Ureter (tissue), 1 donor: ENCODE measurements at places on chromosomes 6 and 20. TPM values are rescaled to one million over a fixed set of nuclear protein-coding genes. Genes with fewer than 3 reads are reported as not detected.

The PTCHD4 gene
- 1.1 TPM for total RNA-seq

The FOXA2 gene
- total RNA-seq, result not detected

The RSPH9 gene
- 0.68 TPM for total RNA-seq

The PLAGL1 gene
- 57.3 TPM for total RNA-seq

The TCF21 gene
- total RNA-seq, result 8.2 TPM

The CTSZ gene
- 116 TPM for total RNA-seq

The GNAS-AS1 gene
- 2.4 TPM for total RNA-seq

The SLC26A8 gene
- total RNA-seq, result 0.18 TPM

The PSORS1C1 gene
- total RNA-seq, result 0.10 TPM

The CAGE1 gene
- not detected for total RNA-seq

The TMEM244 gene
- not detected for total RNA-seq

The FAXC gene
- total RNA-seq, result 2.7 TPM

The MATN4 gene
- total RNA-seq, result not detected

The THBD gene
- 35.4 TPM for total RNA-seq

The SOX4 gene
- 30.3 TPM for total RNA-seq

GRCh38 chr6:50889497-50889896 lies 70.8 kb downstream of the TFAP2B start:
- DNase-seq, result no peak

DNA sequence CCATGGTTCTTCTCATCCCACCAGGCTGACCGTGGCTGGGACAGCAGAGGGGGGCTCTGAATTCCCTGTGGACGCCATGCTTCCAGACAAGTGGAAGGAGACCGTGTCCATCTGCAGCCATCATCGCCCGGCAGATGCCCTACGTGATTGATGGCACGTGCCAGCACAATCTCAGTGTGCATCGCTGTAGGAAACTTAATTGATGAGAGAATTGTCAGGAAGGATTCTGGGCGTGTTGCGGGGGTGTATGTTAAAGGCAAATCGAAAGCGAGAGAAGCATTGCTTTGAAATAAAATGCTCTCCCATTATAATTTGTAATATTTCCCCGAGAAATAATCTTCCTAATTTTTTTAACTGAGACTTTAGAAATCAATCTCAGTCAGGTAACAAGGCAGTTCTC lies 185.5 kb upstream of the CDH4 start:
- DNase-seq, result no peak

- no peak for DNase-seq
Measured at GRCh38 chr20:57628047-57628961, 8.1 kb upstream of the ZBP1 start.

DNA sequence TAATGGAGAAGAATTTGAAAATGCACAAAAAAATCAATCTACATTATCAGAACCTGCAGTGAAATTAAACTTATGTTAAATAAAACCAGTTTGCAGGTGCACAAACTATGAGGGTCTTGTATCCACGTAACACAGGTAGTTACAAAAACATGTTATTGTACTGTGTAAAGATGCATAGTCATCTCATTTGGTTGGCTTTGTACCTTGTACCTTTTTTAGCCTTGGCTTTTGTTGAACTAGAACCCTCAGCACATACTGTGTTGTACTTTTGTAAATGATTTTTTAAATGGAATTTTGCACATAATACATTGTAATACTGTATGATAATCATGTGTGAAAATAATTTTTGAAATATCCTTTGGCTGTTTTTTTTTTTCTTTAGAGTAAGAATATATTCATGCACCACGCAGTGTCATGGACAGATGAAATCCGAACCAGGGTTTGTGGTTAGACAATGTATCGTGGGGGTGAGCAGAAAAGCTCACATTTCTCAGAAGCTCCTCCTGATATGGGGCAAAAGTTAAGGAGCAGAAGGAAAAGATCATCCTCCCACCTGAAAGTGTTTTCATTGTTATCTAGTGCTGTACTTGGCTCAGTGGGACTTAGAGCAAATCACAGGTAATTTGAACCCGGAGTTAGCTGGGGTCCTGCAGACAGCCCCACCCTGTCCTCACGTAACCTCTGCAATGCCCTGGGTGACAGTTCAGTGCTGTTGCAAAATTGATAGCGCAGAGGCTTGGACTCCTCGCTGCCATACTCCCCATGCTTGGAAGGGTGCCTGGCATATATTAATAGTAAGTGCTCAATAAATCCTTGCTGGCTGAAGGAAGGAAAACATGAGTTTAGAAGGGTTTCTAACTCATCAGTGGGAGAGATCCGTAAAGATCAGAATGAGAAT lies 14.8 kb upstream of the NAA20 start:
- DNase-seq, result no peak

- no peak for DNase-seq
Measured at GRCh38 chr20:19996917-19997316, 20.2 kb upstream of the NAA20 start.

GRCh38 chr20:2361035-2361593 lies 19.6 kb upstream of the TGM6 start:
- DNase-seq, result no peak

GRCh38 chr6:15364401-15365037 lies 118.7 kb downstream of the JARID2 start:
- no peak for DNase-seq

- DNase-seq, result no peak
Measured at GRCh38 chr20:31806564-31807355, 12.4 kb upstream of the MYLK2 start.

GRCh38 chr20:43839793-43840199 lies 74.9 kb upstream of the TOX2 start:
- DNase-seq, result no peak

DNA sequence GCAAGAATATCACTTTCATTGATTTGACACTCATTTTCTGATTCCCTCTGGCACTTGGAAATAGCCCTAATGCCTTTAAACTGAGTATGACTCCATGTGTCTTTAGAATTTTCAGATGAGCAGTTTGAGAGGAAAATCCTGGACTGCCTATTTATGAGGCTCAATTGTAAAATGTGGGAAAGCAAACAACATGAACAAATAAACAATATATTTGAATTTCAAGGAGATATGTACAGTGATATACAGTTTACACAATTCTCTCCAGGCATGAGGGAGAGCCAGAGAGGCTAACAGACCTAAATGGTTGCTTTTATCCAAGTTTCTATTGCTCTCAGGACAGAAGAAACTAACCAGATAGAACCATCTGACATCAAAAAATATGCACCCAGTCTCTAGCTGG lies 748.2 kb upstream of the NRSN1 start:
- no peak for DNase-seq

DNA sequence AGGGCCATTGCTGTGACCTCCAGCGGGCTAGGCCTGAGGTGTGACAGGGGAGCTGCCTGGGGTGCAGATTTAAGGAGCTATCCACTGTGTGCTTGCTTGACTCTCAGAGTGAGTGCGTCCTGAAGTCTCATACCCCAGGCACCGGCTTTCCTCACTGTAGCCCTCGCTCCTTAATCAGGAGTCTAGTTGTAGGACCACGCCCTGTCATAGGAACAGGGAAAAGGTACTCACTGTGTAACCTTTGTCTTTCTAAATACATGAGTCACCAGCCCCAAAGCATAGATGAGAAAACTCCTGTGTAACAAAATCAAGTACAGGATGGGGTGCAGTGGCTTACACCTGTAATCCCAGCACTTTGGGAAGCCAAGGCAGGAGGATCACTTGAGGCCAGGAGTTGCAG lies 141.7 kb downstream of the TMEM242 start:
- DNase-seq, result no peak

- no peak for DNase-seq
Measured at GRCh38 chr20:18225632-18226031, 62.7 kb upstream of the ZNF133 start.

DNA sequence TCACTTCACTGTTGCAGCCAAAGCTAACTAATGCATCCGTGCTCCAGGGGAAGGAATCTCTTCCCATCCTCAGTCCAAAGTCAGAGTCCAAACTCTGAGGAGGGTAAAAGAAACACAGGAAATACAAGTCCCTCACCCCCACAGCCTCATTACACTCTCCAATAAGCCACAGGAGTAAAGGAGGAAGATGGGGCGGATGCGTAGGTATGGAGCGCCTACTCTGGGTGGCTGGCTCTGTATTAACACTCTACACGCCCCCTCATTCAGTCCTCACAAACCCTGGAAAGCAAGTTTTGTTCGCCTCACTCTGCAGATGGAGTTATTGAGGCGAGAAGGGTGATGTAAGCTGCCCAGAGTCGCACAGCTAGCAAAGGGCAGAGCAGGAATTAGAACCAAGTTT lies 242.9 kb downstream of the NRN1 start:
- DNase-seq, result no peak

DNA sequence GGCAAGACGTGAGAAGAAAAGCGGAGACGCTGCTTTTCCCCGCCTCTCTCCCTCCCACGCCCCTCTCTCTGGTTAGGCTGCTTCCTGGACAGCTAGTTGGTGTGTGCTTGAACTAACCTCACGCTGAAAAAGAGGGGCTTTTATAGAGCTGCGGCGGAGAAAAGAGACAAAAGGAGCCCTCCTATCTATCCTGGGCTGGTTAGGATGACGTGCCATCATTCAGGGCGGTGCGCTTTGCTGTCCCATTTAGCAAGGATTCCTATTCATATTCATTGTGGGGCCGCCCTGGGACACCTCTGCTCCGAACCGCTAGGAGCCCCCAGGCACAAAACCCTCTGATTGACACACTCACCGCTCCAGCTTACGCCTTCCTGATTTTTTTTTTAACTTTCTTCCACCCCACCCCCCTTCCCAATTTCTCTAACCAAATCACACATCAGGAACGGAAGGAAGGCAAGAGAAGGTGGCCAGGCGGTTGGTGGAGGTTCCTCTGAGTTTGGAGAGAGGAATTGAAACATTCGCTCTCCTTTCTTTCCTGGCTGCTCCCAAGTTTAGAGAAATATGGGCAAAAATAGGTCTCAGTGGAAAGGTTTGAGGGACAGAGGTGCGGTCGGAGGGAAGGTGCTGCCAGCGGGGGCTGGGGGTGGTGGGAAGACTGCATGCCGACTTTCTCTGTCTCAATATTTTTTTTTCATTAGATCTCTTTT lies at the start of gene OLIG3:
OLIG3 (minus strand) TSS at position 114 of the 707 bp plus-strand sequence. CDS start 224 bp downstream, outside the sequence.
- no peak for DNase-seq

GRCh38 chr6:48315051-48315719 lies 204.2 kb upstream of the PTCHD4 start:
- DNase-seq, result no peak

- no peak for DNase-seq
Measured at GRCh38 chr20:63956664-63957003, 418 bp upstream of the UCKL1 start.

DNA sequence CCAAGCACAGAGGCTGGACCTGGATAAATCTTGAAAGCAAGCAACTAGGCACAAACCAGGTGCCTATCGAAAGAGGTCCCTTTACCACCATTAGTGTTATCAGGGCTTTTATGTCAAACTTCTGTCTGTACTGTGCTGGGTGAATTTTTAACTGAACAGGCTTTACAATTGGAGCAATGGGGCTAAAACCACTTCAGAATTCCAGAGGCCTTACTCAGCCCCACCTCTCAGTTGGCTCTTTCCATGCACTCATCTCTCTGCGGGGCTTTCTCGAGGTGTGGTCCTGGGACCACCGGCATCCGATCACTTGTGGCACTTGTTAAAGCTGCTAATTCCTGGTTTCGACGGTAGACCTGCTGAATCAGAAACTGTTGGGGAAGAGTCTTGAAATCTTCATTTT lies 232.5 kb downstream of the SOX4 start:
- DNase-seq, result no peak

- DNase-seq, result no peak
Measured at GRCh38 chr20:52473186-52473585, 281.6 kb upstream of the ZFP64 start.

GRCh38 chr6:24064832-24065231 lies 61.2 kb upstream of the NRSN1 start:
- no peak for DNase-seq

DNA sequence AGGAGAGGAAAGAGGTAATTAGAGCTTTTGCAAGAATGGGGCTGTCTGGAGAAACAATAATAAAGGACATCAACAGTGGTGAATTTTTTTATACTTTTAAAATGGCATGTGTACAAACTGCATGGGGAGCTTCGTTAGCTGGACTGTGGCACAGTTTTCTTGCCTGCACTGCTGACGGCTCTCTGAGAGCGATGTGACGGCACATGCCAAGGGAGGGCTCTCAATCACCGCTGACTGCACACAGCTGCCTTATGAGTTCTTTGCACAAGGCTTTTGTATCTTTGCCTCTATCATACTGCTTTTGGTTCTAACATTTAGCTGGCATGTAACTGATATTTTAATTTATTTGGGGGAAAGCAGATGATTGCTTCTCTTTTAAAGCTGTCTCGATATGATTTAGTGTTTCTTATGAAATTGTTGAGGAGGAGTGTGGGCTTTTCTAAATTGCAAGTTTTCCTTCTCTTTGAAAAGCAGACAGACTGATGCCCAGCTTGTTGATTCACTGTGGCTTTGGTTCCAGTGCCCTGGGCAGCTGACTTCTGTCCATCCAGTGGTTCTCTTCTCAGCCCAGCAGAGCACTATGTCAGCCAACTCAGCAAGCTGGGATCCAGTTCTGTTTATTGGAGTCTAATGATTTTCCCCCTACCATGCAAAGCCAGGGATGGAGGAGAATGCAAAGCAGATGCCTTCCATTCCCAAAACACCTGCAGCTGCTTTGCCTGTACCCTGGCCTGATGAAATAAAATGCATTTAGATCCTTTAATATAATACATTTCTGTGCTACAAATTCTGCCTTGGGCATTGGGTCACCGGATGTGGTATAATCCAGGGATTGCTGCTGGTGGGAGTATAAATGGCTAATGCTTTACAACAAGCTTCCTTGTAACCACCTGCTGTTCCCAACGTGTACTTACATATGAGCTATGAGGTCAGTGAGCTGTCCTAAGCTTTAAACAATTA lies 323.9 kb downstream of the ZFAND3 start:
- DNase-seq, result no peak
